SJCRH30 (cell line): ENCODE measurements at places on chromosomes 7 and 10.

- no peak for DNase-seq
These were observed 11.8 kb downstream of the CPED1 start for GRCh38 chr7:121000081-121000983.

DNA sequence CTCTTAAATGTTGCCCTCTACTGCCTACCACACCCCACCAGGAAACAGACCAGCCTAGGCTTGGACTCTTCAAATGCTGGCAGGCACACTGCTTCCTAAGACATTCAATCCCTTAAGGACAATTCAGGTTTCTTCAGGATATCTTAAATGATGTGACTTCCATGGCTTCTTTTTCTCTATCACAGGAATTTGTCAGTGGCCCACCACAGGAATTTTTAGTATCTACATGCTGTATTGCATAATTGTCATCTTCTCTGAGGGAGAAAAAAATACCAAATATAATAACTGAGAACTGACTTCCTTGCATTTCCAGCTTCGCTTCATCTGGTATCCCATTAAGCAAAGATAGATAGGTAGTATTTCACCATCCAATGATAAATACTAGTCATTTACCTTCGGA, 129.3 kb downstream of the WNT2 start:
- DNase-seq: no peak

DNA sequence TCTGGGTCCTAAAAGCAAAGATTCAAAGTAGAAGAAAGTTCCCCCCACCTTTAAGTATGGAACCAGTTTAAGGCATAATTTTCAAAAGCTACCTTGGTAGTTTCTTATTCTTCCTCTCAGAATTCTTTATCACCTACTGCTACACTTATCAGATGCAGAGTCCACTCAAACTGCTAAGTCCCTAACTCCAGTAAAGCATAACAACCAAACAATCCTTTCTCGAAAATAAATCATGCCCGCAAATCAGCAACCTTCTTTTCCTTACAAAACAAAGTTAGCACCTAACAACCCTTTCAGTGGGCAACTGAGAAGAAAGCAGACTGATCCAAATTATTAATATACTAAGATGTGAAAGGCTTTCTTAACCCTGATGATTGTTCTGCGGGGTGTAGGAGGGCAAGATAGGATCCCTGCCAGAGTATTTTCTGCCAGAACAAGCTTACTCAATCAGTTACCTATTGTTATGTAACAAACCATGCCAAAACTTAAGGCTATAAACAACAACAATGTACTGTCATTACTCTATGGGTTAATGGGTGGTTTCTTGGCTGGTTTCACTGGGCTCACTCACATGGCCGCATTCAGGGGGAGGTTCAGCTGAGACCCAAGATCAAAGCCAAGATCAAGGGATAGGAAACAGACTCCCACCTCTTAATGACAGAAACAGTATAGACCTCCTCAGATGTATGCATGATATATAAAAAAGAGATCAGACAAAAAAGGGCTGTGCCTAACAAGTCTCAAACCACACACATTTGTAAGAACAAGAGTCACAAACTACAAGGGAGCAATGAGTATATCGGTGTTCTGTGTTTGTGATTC, 42.0 kb downstream of the CCDC6 start:
- DNase-seq: no peak

DNA sequence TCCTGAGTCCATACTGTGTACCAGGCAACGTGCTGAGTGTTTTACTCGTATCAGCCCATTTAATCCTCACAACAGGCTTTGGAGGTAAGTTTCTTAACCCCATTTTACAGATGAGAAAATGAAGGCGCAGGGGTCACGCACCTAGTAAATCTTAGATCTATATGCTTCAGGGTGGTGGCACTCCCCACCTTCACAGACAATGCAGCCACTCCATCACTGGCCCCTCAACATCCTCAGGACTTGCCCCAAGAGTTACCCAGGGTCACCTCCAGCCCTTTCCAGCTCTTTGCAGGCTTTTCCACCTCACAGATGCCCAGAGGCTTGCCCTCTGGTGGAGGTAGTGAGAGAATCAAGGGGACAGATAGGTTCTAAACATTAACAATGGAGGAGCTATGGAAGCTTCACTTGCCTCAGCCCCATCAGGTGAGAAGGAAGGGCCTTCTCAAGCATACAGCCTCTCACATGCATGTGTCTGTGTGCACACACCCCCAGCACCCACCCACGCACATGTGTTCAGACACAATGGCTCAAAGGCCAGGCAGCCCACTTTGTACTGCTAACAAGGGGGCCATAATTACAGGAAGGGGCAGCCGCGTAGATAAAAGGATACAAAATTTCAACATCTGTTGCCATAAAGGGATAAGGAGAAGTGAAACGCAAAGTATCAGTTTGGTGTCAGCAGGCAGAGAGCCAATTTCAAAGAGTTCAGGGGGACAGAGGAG, 29.1 kb downstream of the DPCD start:
- peak; percentile 40 for DNase-seq

- DNase-seq: no peak
These were observed 16.2 kb upstream of the NPVF start for GRCh38 chr7:25244254-25245033.
